ENCODE measurements at places on chromosomes 16 and 17.

DNA sequence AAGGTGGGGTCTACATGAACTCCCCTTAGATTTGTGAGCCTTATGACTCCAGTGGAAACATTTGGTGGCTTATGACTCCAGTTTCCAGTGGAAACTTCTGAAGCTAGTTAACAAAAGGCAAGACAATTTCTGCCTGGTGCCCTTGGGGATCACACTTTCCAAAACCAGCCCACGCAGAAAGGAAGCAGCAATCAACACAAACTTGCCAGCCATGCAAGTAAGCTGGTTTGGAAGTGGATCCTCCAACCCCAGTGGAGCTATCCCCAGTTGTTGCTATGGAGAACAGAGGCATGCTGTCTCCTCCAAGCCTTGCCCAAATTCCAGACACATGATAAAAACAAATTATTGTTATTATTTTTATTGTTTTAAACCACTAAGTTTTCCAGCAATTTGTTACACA, 130.9 kb downstream of the CDH11 start:
- DNase-seq: no peak

DNA sequence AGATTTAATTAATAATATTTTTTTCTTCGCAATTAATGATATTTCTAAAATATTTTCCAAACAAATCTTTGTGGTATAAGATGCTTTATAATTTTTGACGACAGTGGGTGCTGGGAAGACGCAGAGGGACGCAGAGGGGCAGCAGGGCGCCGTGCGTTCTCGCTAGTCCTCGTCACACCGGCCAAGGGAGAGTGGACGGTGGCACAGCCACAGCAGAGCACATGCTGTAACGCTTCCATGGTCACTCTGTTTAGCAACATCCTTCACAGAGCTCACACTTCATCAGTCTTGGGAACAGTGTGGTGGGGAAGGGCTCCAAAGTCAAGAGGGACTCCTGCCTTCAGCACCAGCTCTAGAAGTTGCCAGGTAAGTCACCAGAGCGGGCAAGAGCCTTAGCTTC, 60.4 kb downstream of the NDEL1 start:
- DNase-seq: no peak

GRCh38 chr16:61547626-61548025, 488.6 kb downstream of the CDH8 start:
- DNase-seq: no peak

DNA sequence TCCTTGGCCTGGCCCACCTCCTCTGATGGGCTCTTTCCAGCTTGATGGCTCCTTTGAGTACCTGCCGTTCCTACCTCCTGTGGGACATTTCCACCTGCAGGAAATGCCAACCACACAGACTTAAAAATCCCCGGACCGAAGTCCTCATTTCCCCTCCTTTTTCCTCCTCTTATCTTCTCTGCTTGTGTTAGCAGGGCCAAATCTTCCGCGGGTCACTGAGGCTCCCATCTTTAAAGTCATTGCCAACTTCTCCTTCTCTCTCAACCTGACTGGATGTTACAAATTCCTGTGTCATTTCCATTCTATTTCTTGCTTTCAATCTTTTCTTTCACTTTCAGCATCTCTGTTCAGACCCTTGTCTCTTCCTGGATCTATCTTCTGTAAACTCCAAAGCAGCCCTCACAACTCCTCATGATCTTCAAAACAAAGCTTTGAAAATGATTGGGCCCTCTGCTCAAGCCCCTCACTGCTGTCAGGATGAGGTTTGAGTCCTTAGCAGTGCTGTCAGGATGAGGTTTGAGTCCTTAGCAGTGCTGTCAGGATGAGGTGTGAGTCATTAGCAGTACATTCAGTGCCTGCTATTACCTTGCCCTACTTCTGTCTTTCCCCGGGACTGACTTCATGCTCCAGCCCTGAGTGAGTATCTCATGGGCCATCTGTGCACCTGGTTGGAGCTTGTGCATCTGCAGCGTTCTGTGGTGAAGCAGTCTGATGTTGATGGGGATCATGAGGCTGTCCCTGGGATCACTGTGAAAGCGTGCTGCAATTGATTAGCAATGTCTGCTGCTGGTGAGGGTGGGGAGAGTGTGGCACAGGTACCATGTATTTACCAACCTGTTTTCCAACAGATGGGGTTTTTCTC, 100.1 kb downstream of the IRF8 start:
- DNase-seq: no peak

DNA sequence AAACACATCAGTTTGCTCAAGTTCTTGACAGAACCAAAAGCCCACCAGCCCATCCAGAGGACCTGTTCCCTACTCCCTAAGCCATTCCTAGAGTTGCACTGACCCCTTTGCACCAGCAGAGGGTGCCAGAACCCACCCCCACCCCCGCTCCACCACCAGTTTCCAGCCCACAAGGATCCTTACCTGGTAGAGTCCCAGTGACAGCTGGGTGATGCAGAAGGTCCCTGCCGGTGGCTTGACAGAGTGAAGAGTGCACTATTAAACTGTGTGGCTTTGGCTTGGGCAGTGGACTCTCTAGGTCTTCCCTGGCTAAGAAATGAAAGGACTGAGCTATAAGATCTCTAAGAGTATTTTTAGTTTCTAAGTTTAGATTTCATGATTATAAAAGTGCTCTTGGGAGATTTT, 73.3 kb upstream of the MTMR4 start:
- no peak for DNase-seq

DNA sequence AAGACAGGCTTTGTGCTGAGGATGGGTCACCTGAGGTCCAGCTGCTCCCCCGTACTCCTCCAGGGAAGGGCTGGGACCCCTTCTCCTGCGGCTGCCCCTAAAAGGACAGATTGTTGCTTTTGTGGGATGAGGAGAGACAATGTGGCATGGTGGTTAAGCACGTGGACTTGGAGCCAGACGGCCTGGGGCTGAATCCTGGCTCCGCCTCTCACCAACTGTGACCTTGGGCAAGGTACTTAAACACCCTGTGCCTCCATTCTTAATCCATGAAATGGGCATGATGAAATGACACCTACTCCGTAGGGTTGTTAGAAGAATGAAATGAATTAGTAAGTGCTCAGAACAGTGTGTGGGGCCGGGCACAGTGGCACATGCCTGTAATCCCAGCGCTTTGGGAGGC, 39.6 kb upstream of the PLCG2 start:
- no peak for DNase-seq

DNA sequence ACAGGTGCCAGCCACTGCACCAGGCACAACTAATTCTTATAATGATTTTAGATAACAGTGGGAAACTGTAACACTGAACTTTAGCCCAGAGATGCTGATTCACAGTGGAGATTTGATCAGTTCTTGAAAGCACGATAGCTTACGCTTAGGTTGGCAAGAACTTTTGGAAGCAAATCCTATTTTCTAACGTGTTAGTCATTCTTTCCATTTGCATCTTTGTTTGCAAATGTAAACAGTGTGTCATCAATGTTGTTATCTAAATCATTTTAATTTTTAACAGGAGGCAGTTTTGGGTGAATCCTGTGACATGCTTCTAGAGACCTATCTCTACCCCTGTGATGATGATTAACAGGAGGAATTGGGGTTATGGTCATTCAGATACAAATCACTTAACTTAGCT, 35.7 kb upstream of the GNA13 start:
- DNase-seq: no peak

DNA sequence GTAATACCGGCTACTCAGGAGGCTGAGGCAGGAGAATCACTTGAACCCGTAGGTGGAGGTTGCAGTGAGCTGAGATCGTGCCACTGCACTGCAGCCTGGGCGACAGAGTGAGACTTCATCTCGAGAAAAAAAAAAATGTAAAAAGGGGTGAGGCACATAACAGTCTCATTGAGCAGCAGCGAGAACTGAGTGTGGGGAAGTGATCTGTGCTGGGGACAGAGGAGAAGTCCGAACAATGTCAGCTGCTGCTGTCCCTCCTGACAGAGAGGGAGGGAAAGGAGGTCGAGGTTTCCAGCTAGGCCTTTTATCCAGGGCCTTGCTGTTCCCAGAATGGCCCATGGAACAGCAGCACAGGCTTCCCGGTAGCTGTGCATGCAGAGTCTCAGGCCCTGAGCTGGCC, 14.0 kb downstream of the C16orf74 start:
- no peak for DNase-seq

DNA sequence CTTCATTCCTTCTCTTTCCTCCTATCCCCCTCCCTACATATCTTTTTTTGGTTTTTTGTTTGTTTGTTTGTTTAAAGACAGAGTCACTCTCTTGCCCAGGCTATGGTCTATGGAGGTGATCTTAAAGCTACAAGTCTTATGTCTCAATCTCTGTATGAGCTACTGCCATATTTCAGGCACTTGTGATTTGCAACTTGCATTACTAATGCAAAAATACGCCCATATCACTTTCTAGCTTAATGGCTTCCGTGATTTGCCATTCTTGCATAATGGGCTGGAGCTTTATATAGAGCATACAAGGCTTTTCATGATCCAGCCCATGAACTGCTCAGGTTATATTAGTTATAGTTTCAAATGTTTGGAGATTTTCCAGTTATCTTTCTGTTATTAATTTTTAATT, 7.5 kb downstream of the CFAP97D1 start:
- no peak for DNase-seq

DNA sequence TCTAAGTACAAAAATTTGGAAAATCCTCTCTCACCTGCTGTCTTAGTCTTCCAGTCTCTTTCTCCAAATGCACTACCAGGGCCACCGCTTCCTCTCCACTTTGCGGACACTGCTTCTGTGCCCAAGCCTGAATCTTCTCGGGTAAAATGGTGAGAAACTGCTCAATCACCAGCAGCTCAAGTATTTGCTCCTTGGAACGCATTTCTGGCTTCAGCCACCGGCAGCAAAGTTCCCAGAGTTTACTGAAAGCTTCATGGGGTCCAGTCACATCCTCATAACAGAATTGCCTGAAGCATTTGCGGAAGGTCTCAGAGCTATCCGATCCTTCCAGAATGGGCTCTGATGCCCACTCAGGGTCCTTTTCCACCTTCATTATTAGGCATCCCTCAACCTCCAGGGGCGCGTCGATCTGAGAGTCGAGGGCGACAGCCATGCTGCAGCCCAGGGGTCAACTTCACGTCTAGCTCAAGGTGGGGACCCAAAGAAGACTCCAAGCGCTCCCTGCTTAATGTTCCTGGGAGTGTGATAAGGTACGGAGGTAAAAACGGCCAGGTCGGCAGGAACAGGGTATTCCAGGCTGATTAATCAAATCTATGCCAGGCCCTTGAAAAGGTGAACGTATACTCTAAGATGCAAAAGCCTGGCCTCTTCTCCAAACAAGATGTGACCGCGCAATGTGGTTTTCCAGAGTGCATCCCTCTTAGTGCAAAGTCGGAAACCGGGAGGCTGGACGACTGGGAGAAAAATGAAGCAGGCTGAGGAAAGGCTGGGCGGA, 763 bp downstream of the ZKSCAN2 start:
- no peak for DNase-seq

DNA sequence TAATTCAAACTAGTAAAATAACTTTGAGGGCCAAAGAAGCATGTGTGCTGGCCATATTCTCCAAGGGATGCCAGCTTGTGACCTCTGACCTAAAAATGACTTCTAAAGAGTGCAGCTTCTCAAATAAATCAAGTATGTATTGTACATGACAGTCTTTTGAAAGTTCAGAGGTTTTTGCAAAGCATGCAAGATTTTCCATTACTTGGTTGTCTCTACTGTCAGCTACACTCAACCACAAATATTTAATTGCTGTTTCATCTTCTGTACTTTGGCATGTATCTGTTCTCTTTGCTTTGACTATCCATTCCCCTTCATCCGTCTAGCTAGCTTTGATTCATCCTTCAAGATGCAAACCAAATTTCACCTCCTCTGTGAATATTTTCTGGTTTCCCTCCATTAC, 121.9 kb upstream of the HS3ST2 start:
- no peak for DNase-seq

DNA sequence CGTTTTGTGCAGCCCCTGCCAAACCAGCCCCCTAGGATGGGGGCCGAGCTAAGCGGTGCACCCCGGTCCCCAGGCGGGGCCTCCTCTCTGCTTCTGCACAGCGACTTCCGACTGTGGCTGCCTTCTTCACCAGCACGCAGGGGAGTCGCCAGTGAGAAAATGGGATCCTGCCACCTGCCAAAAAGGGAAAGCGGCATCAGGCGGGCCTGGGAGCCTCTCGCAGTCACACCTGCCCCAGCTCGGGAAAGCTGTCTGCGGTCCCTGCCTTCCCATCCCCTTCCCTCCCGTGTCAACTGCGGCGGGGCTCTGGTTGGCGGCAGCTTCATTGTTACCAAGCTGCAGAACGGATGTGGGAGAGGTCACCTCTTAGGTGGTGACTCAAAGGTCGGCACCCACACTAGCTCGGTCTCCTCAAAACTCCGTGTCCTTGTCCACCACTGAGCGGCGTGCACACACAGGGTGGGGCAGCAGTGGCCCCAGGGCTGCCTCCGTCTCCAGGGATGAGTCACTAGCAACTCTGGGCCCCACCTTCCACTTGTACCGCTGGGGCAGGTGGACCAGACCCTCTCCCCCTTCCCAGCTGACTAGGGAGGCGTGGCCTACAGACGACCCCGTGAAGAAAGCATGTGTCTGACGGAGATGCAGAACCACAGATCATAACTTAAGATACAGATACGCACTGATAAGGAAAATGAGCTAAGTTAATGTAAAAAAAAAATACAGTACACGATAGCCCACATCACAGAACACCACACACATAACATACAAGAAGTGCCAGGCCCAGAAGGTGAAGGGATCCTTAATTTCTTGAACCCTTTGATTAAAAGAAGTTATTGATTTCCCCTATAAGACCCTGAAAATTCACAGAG, 1.5 kb upstream of the PCYT2 start:
- DNase-seq: no peak

- DNase-seq: no peak
These were observed 44.5 kb upstream of the SMIM36 start for GRCh38 chr17:55555772-55556171.

DNA sequence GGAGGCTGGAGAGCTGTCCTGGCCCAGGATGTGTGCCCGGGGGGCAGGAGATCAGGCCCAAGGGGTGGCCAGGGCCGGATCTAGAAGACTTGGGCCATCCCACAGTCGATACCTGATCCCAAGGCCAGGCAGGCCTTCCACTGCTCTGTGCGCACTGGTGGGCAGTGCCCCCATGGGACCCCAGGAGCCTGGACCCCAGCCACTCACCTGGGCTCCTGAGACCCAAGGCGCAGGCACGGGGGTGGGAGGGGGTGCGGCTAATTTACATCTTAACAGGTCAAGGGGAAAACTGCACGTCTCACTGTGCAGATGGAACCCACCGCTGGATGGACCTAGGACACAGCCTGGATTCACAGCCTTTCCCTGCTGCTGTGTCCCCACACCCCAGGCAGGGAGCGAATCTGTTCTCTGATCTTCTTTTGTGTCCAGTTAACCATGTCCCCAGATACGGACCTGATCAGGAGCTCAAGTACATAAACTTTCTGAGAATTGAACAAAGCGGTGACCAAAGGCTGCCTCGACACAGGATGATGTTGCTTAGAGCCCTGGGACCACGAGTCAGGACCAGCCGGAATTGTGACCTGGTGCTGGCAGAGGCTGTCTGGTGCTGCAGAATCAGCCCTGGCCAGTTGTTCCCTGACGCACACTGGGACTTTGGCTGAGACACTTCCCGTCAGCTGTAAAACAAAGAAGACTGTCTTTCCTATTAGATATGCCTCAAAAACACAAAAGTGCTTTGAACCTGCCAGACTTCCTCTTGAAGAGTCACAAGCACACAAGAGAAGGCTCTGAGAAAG, 60.6 kb downstream of the TNFRSF13B start:
- DNase-seq: no peak

All from skeletal muscle cell (primary cell).